ENCODE measurements at places on chromosomes 12 and 14. TPM values are rescaled to one million over a fixed set of nuclear protein-coding genes. Genes with fewer than 3 reads are reported as not detected.

DNA sequence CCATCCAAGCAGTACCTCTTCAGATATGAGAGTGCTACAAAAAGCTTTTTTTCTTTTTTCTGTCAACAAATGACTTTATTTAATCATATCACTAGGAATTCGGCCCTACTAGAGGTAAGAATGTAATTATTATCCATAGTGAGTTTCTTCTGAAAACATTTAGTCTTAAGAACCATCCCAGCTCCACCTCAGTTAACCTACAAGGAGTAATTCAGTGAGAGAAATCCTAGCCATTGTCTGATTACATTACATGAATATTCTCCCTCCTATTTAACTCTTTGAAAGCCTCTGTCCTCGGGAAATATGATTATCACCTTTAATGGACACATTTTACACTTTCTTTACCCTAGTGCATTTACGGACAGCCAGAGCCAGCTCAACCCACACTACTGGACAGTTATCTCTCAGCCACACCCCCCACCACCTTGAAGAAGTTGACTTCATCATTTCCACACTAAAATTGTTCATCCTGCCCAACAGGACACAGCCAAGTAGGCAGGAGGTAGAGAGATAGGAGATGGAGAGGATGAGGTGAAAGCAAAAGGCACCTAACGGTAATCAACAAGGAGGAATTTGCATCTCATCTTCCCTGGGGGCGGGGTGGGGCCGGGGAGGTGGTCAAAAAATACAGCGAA, 1.3 kb downstream of the PPFIA2 start:
- DNase-seq: no peak

DNA sequence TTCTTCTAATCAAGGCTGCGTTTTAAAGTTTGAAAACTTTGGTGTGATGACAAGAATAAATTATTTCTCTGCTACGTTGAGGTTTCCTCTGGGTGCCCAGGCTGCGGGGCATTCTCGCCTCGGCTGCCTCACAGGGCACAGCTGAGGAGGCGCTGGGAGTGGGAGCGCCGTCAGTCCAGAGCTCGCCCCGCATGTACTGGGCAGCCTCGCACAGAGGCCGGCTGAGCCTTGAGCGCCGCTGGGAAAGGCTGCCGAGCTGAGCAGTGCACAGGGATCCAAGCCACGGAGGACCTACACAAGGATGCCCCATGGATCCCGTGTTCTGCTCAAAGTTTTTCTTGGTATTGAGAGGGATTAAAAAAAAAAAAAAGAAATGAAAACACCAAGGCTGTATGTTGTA, 11.6 kb downstream of the RFX4 start:
- DNase-seq: no peak

TSPAN11 gene
- total RNA-seq: 5.8 TPM

- DNase-seq: no peak
Measured at GRCh38 chr14:75295061-75295461, 16.4 kb downstream of the FOS start.

DNA sequence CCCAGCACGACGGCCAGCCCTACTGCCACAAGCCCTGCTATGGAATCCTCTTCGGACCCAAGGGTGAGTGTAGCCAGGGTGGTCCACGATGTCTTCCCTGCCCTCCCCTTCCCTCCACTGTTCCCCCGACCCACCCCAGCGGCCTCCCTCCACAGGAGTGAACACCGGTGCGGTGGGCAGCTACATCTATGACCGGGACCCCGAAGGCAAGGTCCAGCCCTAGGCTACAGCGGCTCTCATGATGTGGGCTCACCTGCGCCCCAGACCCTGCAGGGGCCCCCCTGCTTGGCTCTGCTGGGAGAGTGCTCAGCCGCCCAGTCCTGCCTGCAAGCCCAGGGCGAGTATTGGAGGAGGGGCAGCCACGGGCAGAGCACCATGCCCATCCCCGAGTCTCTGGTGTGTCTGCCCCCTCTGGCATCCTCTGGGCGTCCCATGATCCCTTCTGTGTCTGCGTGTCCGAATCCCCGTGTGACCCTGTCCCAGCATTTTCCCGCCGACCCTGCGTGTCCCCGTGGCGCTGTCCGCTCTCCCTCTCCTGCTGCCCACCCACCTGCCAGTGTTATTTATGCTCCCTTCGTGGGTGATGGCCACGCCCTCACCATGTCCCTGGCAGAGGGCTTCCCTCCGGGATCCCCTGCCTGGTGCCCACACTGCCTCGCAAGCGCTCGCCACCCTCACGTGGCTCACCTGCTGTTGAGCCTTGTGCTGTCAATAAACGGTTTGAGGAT, 5.0 kb downstream of the CRIP2 start:
- DNase-seq: no peak

DNA sequence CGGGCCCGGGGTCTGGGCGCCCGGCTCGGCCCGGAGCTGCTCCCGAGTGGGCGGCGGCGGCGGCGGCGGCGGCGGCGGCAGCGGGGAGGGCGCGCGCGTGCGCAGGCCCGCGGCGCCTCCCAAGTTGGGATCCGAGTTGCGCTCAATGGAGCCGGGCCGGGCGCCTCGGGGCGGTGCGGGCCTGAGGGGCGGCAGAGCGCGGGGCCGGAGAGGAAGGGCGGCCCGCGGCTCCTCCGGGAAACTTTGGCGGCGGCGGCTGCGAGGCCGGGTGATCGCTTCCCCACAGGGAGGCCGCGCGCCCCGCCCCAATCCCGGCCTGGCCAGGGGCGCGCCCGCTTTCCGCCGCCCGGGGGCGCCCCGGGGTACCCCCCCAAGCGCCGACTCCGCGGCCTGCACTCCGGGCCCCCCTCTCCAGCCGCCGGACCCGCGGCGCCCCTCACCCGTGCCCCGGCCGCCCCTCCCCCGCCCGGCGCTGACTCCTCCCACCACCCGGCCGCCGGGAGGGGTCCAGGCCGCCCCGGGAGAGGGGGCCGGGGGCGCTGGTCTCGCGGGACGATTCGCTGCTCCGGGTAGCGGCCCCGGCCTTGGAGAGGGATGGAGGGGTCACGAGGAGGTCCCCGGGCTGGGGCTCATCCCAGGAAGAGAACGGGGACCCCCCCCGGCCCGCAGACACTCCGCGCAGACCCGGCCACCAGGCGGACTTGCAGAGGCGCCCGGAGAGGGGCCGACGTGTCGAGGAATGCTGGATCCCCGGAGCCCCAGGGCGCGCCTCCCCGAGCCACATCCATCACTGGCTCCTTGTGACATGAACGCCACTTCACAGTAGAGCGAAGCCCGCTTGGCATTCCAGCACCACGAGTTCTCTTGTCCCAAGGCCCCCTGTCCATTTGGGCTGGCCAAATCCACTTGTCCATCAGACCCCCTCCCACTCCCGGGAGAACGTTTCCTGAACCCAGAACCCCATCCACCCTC, at the start of gene RILPL1:
Gene RILPL1, minus strand, starts transcription at position 48 of the 972 bp plus-strand sequence. CDS start 237 bp downstream, outside the sequence.
- DNase-seq: no peak

All from esophagus muscularis mucosa (tissue), 4 donors.